Activated T-cell treated with anti-CD3 and anti-CD28 coated beads, Interleukin-2, amount 50 U/mL, for 72 hours (primary cell): ENCODE measurements at places on chromosomes 1 and 21. TPM values are rescaled to one million over a fixed set of nuclear protein-coding genes. Genes with fewer than 3 reads are reported as not detected.

DNA sequence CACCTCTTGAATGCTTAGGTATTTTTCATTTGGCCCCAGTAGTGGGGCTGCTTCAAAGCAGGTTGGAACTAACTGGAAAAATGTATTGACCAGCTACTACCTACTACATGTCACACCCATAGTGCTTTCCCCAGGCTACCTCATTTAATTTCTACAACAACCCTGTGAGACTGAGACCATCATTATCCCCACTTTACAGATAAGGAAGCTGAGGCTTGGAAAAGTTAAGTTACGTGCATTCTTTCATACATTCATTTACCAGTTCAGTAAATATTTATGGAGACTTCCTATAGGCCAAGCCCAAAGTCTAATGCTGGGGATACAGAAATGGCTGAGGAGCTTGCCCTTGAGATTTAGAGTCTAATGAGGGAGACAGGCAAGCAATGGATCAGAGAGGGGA is 14.5 kb upstream of the PADI3 start:
- no peak for DNase-seq
- H3K27me3 ChIP-seq: peaks cover 15% of the 10 kb centered on the region
- no peak overlapping the region for H3K27ac ChIP-seq
- H3K36me3 ChIP-seq: no peaks in the 10 kb centered on the region
- no peaks in the 10 kb centered on the region for H3K4me1 ChIP-seq

GRCh38 chr1:32886828-32887414 is 630 bp downstream of the HPCA start:
- DNase-seq: no peak
- peaks cover 8% of the 10 kb centered on the region for H3K4me1 ChIP-seq
- H3K36me3 ChIP-seq: no peaks in the 10 kb centered on the region
- H3K27ac ChIP-seq: no peak overlapping the region
- H3K4me3 ChIP-seq: no peak overlapping the region

DNA sequence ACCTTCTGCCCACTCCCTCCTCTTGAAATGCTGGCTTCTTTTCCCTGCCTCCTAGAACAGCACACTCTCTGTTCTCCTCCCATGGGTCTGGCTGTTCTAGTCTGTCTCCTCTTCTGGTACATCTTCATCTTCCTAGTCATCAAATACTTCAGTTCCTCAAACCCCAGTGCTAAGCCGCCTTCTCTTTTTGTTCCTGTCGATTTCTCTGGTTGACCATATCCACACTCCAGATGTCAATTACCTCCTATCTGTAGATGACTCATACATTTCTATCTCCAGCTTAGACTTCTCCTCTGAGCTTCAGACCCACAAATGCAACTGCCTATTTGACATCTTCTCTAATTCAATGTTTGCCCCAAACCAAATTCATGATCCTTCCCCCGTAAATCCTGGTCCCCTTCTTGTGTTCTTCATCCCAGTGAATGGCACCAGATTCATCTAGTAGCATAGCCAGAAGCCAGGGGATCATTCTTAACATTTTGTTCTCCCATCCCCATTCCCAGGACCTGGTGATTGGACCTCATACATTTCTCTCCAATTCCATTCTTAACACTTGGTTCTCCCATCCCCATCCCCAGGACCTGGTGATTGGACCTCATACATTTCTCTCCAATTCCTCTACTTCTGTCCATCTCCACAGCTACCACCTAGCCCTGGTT is 35.9 kb downstream of the USP24 start:
- H3K27ac ChIP-seq: peak overlapping the region; percentile 52
- H3K4me3 ChIP-seq: no peak overlapping the region
- peaks cover 13% of the 10 kb centered on the region for H3K36me3 ChIP-seq

DNA sequence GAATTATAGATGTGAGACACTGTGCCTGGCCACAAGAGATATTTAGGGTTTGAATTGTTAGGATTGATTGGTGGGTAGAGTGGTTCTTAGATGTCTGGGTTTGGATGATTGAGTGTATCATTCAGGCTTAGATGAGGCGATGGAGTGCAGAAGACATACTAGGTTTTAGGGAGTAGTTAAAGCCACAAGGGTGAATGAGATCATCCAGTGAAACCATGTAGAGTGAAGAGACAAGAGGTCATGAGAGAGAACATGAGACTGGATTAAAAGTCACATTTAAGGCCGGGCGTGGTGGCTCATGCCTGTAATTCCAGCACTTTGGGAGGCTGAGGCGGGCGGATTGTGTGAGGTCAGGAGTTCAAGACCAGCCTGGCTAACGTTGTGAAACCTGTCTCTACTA is 37.2 kb downstream of the ZFYVE9 start:
- H3K4me1 ChIP-seq: peaks cover 6% of the 10 kb centered on the region
- no peaks in the 10 kb centered on the region for H3K27me3 ChIP-seq
- H3K27ac ChIP-seq: no peak overlapping the region
- no peaks in the 10 kb centered on the region for H3K36me3 ChIP-seq

- H3K4me1 ChIP-seq: peaks cover 9% of the 10 kb centered on the region
- no peak overlapping the region for H3K27ac ChIP-seq
- H3K36me3 ChIP-seq: no peaks in the 10 kb centered on the region
- no peak for DNase-seq
- peaks cover 24% of the 10 kb centered on the region for H3K27me3 ChIP-seq
Measured at GRCh38 chr1:41483001-41483850, 1.3 kb downstream of the EDN2 start.

DNA sequence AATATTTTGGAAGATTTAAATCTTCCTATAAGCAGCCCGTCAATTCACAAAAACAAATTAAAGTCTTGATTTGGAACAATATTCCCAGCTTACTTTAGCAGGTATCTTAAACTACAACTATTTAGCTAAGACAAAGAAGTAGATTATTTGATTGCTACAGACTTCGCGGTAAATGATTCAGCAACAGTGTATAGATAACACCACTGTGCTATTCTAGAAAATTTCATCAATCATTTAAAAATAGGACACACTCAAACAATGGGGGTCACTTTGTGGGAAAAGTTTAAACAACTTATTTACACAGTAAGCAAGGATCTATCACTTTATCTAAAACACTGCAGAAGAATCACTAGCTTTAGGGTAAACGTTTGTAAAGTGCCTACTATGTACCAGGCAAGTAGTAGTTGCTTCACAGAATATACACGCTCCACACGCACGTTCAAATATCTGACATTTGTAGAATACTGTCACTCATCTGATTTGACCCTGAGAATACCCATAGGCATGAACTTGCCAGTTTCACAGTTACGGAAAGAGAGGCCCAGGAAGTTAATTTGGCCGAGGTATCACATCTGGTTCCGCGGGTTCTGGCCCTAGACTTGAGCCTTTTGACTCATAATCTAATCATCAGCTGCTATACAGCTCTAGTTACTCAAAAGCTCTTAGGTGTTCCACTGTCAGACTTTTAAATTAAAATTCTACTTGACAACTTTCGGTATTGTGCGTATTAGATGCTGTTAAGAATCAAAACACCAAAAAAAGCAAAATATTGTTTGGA is 876 bp downstream of the DENND2C start:
- DNase-seq: no peak
- H3K36me3 ChIP-seq: peaks cover 2% of the 10 kb centered on the region
- H3K4me1 ChIP-seq: peaks cover 10% of the 10 kb centered on the region
- H3K27me3 ChIP-seq: peaks cover 25% of the 10 kb centered on the region
- H3K4me3 ChIP-seq: peak overlapping the region; percentile 90

DNA sequence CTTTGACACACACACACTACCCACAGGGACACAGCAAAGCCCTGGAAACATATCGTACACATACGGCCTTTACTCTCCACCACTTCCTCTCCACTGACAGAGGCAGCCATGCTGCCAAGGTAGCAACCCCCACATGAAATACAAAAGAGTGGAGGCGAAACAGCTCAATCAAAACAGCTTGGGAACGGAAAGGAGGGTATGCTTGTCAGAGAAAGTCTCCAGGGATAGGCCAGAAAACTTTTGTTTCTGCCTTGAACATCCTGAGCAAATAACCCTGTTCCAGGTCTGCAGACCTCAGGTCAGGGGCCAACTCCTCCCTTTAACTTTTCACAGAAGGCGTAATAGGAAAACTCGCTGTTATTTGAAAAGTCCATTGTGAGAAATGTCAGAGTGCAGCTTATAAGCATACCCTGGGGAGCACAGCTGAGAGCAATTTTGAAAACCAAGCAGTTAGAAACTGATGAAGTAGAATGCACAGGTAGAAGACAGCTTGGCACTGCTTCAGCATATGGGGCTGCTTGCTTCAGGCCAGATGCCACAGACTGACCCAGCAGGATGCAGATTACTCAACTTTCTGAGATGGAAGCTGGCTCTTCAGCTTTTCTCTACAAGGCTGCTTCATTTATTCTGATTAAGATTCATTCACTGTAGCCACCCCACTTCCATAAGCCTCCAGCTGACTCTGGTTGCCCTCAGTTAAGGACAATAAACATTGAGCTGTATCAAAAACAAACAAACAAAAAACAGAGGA is 18.0 kb downstream of the KIAA0319L start:
- H3K27ac ChIP-seq: peak overlapping the region; percentile 98
- peak overlapping the region; percentile 83 for H3K4me3 ChIP-seq
- H3K27me3 ChIP-seq: no peaks in the 10 kb centered on the region
- no peak for DNase-seq

DNA sequence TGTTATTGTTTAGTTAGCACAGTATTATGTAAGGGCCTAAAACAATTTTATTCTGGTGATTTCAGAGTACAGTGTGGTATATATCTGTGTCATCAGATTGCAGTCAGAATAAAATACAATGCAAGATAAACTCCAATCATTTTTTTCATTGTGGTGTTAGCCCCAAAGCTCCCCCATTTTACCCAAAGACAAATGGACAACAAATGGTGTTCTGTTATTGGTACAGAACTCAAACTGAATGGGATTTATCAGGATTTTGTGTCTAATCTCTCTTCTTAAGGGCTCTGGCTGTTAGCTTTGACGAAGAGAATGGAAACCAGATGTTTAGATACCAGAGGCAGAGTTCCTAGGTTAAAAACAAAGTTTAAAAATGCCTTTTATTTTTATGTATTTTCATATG is 163.1 kb upstream of the USP25 start:
- DNase-seq: no peak
- no peak overlapping the region for H3K27ac ChIP-seq
- H3K4me1 ChIP-seq: no peaks in the 10 kb centered on the region
- H3K4me3 ChIP-seq: no peak overlapping the region

- peaks cover 18% of the 10 kb centered on the region for H3K4me1 ChIP-seq
- H3K4me3 ChIP-seq: no peak overlapping the region
- DNase-seq: no peak
- H3K27ac ChIP-seq: no peak overlapping the region
Measured at GRCh38 chr1:25999041-25999800, 1.4 kb upstream of the PAFAH2 start.

DNA sequence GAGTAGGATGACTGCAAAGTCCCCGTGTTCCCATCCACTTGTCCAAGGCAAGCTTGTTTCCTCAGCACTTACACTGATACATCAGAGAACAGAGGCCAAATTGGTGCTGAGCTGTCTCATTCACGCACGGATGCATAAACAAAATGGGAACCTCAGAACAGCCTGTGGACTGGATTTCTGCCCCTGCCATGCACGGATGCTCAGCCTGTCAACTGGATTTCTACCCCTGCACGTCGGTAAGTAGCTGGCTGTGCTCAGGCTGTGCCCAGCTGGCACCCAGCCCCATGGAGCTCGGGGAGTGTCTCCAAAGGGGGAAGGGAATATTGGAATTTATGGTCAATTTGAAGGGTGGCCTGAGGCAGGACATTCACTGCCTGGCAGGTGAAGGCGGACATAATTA is 40.8 kb upstream of the TMPRSS2 start:
- peaks cover 6% of the 10 kb centered on the region for H3K4me1 ChIP-seq
- peaks cover 18% of the 10 kb centered on the region for H3K27me3 ChIP-seq
- H3K4me3 ChIP-seq: no peak overlapping the region
- no peaks in the 10 kb centered on the region for H3K36me3 ChIP-seq
- no peak overlapping the region for H3K27ac ChIP-seq

GRCh38 chr1:86419277-86419903 is 4.6 kb upstream of the CLCA2 start:
- DNase-seq: peak; percentile 43
- H3K27me3 ChIP-seq: peaks cover 7% of the 10 kb centered on the region
- H3K4me1 ChIP-seq: peaks cover 6% of the 10 kb centered on the region
- peak overlapping the region; percentile 34 for H3K4me3 ChIP-seq

- no peak overlapping the region for H3K4me3 ChIP-seq
- H3K27ac ChIP-seq: no peak overlapping the region
- no peak for DNase-seq
- H3K27me3 ChIP-seq: no peaks in the 10 kb centered on the region
- no peaks in the 10 kb centered on the region for H3K36me3 ChIP-seq
Measured at GRCh38 chr1:17600321-17600720, 60.8 kb downstream of the ARHGEF10L start.

DNA sequence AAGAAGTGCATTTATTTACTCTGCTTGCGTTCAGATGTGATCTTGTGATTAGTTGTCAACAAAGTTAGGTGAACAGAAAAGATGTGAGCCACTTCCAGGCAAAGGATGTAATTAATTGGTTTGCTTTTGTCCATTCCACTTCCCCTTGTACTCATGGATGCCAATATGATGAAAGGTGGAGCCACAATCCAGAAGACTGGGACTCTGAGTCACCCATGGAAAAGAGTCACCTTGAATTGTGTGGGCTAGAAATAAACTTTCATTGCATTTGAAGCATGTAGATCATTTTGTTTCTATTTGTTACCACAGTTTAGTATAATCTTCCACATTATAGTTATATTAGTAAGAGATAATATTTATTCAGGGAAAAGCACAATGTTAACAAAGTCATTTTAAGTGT is 684.2 kb downstream of the LTN1 start:
- no peak for DNase-seq
- H3K4me1 ChIP-seq: no peaks in the 10 kb centered on the region

- no peak for DNase-seq
- no peaks in the 10 kb centered on the region for H3K36me3 ChIP-seq
- H3K4me1 ChIP-seq: no peaks in the 10 kb centered on the region
- H3K4me3 ChIP-seq: no peak overlapping the region
- H3K27me3 ChIP-seq: peaks cover 7% of the 10 kb centered on the region
Measured at GRCh38 chr21:35737449-35737848, 322.9 kb downstream of the SETD4 start.

DNA sequence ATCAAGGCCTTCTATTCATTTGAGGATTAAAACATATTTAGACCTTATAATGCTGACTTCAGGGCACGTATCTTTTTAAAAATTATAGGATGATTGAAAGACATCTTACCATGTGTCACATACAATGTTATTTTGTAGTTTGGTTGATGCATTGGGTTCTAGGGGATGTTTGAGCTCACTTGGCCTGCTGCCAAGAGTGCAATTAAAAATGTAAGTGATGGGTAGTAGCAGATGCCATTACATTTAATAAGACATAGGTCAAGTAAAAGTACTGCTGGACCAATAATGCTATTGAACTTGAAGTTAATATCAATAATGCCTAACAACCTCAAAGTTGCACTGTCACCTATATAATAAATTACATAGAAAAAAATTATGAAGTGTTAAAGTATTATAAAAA is 616.5 kb upstream of the RGS18 start:
- no peaks in the 10 kb centered on the region for H3K36me3 ChIP-seq
- no peak for DNase-seq

The CTBS gene
- 31.3 TPM for total RNA-seq

The MIXL1 gene
- not detected for total RNA-seq

The GREM2 gene
- not detected for total RNA-seq

The TMEM240 gene
- 1.3 TPM for total RNA-seq

The NBPF8 gene
- total RNA-seq: 22.5 TPM

The SASS6 gene
- total RNA-seq: 14.3 TPM

The RCOR3 gene
- total RNA-seq: 61.0 TPM
